ENCODE measurements at places on chromosomes 2 and 18. TPM values are rescaled to one million over a fixed set of nuclear protein-coding genes. Genes with fewer than 3 reads are reported as not detected.

The FLACC1 gene
- total RNA-seq, result 0.66 TPM

The CPO gene
- not detected for total RNA-seq

DNA sequence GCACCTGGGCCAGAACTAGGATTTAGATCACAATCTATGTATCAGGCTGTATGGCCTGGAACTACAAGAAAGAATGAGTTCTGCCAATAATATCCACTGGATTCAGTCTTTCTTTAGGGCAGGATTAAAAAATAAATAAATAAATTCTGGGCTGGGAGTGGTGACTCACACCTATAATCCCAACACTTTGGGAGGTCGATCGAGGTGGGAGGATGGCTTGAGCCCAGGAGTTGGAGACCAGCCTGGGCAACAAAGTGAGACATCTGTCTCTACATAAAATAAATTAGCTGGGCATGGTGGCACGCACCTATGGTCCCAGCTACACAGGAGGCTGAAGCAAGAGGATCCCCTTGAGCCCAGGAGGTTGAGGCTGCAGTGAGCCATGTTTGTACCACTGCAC lies 8.1 kb downstream of the AMMECR1L start:
- DNase-seq, result no peak

GRCh38 chr2:72926368-72926767 lies 9.0 kb downstream of the EMX1 start:
- DNase-seq, result no peak

The FNDC4 gene
- 6.0 TPM for total RNA-seq

- DNase-seq, result no peak
Observed at GRCh38 chr18:8301427-8302172, 307.6 kb upstream of the RAB12 start.
